ENCODE measurements at places on chromosomes 1 and 21. TPM values are rescaled to one million over a fixed set of nuclear protein-coding genes. Genes with fewer than 3 reads are reported as not detected.
A peak's percentile ranks its signal among the peaks of the same experiment; 100 is the strongest.

GRCh38 chr1:206110161-206110560 is 7.0 kb downstream of the AVPR1B start:
- DNase-seq: no peak

DNA sequence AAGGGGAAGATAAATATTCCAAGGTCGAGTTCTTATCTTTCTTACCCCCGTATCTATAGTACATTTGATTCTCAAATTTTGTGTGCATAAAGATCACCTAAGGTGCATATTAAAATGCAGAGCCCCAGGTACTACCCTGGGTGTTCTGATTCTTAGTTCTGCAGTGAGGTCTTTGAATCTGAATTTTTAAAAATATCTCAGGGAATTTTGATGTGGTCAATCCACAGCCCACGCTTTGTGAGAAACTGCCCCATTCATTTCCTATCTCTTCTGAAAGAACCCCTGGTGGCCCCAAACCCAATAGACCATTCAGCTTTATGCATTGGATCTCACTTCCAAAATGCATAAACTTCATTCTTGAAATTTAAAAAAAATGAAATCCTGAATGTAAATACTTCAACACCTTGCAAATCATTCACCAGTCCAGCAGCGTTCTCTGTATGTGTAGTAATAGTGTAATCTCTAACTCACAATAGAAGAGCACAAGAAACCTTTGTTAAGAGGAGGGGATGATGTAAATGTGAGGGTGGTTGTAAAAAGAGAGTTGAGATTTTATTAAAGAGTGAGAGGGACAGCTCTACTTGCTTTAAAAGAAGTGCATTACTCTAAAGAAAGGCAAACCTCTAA is 108.8 kb upstream of the ZP4 start:
- DNase-seq: no peak

DNA sequence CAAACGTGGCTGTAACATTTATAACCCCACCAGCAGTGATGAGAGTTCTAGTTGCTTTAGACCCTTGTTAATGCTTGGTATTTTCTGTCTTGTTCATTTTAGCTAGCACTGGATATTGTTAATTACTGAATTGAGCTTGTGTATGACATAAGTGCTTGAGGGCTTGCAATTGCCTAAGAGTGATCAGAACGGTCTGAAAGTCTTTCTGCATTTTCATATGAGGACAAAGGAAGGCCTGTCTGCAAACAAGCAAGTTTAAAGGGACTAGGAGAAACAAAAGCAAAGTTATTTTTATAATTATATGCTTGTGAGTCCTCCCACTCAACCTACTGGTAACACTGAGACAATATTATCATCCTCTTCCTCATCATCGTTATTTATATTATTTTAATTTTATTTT is 305.5 kb upstream of the DUSP10 start:
- no peak for DNase-seq

The DDR2 gene
- total RNA-seq: 55.3 TPM

DNA sequence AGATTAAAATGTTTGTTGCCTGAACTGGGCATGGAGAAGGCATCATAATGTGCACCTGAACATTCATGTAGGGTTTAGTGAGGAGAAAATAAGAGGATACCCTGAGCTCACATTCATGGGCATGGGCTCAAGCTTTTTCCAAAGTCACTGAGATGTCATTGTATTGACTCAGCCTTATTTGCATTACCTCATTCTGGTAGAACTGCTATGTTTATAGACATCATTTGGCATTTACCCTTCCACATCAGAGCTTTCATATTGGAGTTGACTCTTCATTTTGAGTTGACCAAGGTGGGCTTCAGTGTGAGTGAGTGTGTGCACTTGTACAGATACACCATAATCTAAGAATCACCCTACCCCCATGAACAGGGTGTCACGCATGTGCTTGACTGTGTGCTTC is 143.2 kb downstream of the PBX1 start:
- DNase-seq: no peak

DNA sequence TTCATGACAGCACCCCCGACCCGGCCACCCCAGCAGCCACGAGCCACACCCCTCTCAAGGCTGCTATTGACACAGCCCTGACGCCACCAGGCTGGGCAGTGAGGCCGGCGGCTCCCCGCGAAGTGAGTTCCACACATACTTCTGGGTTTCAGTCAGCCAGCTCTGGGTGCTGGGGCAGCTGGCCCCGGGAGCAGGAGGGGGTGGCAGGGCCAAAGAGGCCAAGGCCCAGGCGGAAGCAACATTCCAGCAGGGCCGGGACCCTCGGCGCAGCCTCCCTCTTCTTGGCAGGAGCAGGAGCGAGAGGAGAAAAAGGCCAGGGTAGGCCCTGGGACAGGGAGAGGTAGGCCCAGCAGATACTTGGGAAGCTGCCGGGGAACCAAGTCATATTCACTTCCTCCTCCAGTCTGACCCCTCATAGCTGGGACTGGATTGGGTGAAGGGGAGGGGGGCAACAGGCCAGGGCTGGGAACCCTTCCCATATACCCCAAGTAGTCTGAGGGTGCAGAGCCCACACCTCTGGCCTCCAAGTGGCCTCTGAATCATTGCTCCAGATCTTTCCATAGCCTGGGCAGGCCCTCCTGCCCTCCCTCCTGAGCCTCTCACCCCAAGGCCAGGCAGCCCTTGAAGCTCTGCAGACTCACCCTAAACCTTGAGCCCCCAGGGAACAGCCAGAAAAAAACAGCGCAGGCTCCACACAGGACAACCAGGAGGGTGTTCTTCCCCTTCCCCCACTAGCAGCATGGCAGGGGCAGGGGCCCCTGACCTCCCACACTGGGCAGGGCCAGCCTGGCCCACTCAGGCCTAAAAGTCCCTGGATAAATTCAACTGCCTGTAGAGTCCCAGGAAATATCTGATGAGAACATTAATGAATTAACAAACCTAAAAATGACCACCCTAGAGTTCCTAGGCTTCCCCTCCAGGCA is 5.7 kb downstream of the HSPG2 start:
- peak; percentile 93 for DNase-seq

GRCh38 chr1:207221934-207222351 is 99.5 kb upstream of the CD55 start:
- DNase-seq: no peak

The UMODL1 gene
- total RNA-seq: not detected

GRCh38 chr1:224175617-224176016 is 7.4 kb upstream of the DEGS1 start:
- DNase-seq: no peak

GRCh38 chr21:46610018-46610701 is 5.3 kb upstream of the S100B start:
- DNase-seq: no peak

DNA sequence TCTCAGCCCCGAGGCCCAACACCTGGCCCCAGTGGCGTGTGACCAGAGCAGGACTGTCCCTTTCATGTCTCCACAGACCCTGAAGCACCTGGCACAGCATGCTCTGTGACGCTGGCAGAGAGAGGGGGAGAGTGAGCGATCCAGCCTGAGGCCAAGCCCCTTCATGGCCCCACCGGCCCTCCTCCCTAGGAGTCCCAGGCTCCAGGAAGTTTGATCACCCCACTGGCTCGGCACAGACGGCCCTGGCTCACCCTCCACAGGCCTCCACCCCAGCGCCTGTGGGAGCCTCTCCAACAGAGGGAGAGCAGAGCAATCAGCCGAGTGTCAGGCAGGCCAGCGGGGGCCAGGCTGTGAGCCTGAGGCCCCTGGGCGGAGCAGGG is 11.0 kb downstream of the SH3BGRL3 start:
- no peak for DNase-seq

DNA sequence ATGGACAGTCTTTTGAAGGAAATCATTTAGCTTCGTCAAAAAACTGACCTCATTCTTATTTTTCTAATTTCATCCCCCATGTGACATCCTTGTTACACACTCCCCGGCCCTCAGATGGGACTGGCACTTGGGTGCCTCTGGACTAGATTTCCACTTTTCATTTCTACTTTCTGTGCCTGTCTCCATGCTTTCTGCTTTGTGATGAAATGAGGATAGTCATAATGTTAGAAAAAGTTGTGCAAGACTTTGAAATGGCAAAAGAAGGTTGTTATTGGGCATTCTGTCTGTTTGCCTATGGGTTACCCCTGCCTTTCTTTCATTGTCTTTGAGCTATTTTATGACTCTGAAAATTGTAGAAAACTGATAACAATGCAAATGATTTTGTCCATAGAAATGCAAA is 54.9 kb downstream of the MDM4 start:
- no peak for DNase-seq

GRCh38 chr1:1470626-1471388 is 758 bp upstream of the ATAD3B start:
- DNase-seq: peak; percentile 57

DNA sequence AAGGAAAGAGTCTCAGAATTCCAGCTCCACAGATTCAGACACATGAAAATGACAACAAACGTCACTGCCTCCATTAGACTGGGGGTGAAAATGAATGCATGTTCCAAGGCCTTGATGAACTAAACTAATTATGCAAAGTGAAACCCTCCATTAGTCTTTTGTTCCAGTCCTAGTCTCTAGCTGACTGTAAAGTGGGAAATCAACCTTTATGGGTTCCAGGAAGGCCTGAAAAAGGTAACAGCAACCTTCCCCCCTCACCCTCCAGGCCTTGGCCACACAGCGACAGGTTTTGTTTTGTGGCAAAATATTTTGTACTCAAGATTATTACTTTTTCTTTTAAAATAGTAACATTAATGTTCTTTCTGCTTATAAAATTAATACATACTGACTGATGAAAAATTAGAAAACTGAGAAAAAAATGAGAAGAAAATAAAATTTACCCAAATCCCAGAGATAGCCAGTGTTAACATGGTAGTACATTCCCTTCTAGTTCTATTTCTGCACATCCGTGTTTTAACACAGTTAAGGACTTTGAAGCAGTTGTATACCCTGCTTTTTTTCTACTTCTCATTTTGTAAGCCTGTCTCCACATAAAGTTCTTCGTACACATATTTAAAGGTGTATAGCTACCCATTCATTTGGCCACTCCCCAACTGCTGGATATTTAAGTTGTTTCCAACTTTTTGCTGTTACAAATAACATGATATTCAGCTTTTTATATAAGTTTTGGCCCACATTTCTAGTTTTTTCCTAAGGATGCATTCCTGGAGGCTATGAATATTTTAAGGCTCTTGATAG is 60.9 kb downstream of the CD2 start:
- DNase-seq: no peak

The CRYZ gene
- 84.6 TPM for total RNA-seq

DNA sequence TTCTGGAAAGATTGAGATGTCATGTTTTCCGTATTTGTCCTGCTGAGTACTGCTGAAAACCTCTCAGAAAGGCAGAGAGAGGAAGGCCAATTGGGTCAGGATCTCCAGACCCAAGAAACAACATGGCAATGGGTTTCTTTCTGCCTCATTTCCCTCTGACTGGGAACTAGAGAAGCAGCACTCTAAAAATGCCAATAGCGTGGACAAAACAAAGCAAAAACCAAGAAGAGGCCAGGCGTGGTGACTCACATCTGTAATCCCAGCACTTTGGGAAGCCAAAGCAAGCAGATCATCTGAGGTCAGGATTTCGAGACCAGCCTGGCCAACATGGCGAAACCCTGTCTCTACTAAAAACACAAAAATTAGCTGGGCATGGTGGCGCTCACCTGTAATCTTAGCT is 18.3 kb downstream of the TNFRSF9 start:
- peak; percentile 84 for DNase-seq

GRCh38 chr1:234853906-234854644 is 244.1 kb upstream of the IRF2BP2 start:
- no peak for DNase-seq

GRCh38 chr1:203225071-203225470 is 4.4 kb downstream of the CHIT1 start:
- peak; percentile 55 for DNase-seq

The CCDC27 gene
- total RNA-seq: not detected

DNA sequence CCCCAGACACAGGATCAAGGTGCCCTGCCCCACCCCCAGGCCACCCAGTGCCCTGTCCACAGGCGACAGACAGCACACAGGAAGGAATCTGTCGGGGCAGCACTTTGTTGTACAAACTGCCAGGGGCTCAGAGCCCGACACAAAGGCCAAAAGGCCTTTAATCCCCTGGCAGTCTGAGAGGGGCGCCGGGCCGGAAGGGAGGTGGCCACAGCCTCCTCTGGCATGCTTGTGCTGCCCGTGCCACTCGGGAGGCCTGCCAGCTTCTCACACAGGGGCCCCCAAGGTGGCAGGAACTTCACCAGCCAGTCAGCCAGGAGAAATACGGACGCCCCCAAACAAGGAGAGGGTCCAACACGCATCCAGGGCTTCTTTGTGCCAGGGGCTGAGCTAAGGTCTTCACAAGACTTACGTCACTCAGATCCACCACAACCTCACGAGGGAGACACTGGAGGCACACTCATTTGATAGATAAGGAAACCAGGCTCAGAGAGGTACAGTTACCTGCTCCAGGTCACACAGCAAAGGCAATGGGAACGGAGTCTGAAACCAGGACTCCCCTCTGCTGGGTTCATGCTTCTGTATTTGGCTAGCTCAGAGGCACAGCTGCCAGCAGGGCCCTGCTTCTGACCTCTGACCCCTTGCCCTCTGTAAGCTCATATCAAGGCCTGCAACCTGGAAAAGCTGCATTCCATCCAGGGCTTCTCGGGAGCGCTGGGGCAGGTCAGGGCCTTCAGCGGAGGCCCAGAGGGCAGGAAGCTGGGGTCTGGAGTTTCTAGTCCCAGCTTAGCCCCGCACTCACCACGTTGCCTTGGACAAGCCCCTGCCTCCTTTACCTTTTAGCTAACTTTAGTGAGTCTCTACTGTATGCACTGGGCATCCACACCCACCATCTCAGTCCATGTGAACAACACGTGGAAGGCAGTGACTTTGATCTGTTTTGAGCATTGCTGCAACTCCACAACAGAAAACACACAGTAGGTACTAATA is 34.8 kb downstream of the HSPG2 start:
- DNase-seq: no peak

The HEYL gene
- 41.6 TPM for total RNA-seq

The ZYG11A gene
- 0.13 TPM for total RNA-seq

DNA sequence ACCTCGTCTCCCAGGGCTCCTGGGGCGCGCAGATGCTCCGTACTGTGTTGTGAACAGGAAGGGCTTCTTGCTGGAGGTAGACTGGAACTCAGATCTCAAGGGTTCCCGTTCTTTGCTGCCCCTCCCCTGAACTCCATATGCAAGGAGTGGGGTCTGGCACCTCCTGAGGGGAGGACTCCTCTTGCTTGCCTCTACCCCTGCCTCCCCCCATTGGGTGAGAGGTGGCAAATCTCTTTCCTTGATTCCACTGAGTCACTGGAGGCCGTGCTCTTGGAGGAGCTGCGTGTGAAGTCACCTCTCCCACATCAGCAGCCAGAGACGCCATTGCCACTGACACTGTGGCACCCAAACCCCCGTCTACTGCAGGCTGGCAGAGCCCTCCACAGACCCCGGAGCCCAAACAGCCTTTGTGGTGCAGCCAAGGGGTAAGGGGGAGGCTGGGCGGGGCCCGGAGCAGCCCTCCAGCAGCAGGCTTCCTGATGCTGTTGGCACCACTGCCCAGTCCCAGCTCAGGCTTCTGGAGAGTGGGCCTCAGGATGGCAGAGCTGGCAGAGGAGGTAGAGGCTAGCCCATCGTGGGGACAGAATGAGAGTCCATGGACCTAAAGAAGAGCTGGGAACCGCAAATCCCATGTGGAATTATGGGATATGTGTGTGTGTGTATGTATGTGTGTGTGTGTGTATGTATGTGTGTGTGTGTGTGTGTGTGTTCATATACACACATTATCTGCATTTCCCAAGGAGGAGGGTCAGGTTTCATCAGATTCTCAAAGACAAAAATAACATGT is 104.9 kb upstream of the RUNX3 start:
- DNase-seq: no peak

Data from LHCN-M2 (cell line).